ENCODE measurements at places on chromosomes 7 and 10.
A peak's percentile ranks its signal among the peaks of the same experiment; 100 is the strongest.

- no peak for DNase-seq
Observed at GRCh38 chr7:28018856-28019465, 161.6 kb downstream of the JAZF1 start.

DNA sequence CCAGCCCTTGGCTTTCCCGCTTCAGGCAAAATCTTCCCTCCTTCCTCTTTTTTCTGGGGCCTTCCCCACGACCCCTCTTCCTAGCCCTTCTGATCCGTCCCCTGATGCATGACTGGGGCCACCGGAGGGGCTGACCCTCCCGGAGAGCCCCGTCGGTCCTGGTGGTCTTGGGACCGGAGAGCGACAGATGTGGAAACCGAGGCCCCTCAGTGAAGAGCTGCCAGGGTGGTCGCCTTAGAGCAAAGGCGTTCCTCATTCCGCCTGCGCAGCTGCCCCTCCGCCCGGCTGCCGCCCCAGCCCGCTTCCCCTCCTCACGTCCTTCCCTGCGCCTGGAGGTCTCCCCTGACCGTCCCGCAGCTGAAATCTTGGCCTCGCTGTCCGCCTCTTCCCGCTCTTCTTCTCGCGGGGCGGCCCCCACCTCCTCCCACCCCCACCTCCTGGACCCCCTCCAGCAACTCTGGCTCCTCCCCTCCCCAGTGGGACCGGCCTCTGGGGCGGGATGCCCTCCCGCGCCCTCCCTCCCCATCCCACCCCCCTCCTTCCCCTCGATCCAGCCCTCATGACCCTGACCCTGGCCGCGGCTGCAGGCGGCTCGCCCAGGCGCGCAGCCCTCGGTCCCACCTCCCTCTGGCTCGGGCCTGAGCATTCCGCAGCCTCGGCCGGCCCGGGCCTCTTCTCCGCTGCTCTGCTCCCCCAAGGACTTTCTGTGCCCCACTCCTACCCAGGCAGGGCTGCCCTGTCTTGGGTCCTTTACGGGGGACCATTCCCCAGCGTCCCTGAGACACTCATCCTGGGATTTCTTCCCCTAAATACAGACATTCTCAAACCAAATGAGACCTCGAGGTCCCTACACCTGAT lies at the start of gene RARRES2:
TSS of gene RARRES2 (minus strand) at position 367 of the 858 bp plus-strand sequence. CDS start 1,020 bp downstream, outside the sequence.
- no peak for DNase-seq

DNA sequence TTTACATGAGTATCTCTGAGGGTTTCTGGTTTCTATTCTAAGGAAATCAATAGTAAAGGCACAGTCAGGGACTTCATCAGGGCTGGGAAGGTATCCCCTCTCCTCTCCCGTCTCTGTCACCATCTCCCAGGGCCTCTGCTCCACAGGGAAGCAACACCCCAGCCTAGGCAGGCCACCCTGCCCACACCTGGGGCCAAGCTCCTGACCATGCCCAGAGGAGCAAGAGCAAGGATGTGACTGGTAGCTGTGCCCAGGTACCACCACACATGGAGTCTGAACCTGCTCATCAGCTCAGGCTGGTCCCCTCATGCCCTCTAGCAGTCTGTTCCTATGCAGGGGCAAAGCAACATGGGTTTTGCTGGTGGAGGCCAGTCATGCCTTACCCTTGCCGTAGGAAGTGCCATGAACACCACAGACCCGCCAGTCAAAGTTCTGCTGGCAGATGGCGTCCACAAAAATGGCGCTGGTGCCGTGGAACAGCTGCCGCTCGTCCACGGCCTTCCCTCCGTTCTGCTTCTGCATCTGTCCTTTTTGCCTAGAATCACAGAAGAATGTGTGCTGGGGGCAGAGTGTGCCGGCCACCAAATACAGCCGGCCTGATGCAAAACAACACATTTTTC lies 36.8 kb downstream of the PARP12 start:
- DNase-seq: no peak

DNA sequence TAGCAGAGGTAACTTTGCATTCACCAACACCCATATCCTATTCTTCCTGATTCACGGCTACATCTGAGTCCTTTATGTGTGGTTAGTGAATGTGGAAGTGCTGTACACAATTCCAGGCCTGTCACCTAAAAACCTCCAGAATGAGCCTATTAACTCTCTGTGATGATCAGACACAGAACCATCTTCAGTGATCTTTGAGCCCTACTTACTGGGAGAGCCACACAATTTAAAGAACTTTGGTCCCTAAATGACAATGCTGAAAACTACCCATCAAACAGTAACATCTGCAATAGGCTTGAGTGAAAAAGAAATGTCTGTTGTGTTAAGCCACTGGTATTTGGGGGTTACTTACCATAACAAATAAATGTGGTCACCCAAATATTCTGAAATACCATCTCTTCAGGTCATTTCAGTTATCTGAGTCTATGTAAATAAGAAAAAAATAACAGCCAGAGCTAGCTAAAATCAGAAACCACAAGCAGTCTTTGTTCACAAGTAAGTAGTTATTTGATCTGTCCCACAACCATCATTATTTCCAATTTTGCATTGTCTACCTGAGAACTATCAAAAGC lies 145.7 kb downstream of the HGF start:
- no peak for DNase-seq

DNA sequence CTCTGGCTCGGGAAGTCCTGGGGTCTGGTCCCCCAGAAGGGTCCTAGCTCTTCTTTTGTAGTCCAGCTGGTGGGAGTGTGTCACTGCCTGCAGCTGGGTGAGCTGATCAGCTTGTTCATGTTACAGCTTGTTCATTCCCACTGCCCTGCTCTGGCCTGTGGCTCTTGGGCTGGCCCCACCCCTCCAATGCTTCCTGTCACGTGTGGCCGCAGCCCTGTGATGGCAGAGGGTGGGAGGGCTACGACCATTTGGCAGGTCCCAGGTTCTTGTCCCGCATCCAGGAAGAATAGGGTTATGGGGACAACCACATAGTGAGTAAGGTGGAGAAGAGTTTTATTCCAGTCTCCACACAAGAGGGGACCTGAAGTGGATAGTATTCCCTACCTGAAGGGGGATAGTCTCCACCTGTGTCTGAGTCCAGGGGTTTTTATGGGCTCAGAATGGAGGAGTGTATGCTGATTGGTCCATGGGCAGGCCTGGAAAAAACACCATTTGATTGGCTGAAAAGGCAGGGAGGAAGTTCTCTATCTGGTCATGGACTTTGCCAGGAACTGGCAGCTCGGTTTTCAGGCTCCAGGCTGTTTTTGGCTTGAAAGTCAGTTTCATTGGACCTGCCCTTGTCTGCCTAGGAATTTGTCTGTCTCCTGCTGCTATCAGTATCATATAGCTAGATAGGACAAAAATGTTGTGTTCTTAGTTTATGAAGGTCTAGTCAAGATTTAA lies 13.1 kb downstream of the SDHAF3 start:
- DNase-seq: no peak

GRCh38 chr7:157339777-157340677 lies 3.2 kb downstream of the DNAJB6 start:
- DNase-seq: peak; percentile 52

- DNase-seq: no peak
Observed at GRCh38 chr7:81937091-81937490, 167.2 kb upstream of the HGF start.

- DNase-seq: no peak
Observed at GRCh38 chr7:79590916-79591623, 137.6 kb upstream of the MAGI2 start.

DNA sequence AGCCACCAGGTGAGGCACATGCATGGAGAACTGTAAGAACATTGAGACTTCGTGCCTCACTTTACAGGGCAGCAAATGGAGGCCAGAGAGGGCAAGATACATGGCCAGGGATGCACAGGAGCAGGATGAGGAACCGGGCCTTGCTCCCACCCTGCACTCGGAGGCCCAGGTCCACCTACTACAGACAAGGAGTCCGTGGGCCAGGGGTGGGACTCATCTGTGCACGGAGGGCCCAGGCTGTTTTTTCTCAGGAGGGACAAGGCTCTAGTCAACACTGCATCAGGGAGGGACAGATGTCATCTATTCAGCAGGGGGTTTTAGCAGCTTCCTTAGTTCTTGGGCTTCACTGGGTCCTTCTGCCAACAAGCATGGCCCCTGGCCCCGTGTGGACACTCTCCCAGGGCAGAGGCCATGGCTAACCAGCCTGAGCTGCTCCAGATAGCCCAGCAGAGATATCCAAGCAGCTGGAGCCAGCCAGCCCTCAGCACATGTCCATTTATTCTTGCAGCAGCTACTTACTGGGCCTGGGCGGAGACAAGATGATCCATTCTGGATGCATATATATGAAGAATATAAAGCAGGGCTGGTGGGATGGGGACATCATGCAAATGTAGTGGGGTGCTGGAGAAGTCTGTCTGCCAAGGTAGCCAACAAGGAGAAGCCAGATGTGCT lies 134.5 kb upstream of the RET start:
- DNase-seq: no peak

GRCh38 chr7:155198901-155199845 lies 98.5 kb upstream of the INSIG1 start:
- DNase-seq: no peak

DNA sequence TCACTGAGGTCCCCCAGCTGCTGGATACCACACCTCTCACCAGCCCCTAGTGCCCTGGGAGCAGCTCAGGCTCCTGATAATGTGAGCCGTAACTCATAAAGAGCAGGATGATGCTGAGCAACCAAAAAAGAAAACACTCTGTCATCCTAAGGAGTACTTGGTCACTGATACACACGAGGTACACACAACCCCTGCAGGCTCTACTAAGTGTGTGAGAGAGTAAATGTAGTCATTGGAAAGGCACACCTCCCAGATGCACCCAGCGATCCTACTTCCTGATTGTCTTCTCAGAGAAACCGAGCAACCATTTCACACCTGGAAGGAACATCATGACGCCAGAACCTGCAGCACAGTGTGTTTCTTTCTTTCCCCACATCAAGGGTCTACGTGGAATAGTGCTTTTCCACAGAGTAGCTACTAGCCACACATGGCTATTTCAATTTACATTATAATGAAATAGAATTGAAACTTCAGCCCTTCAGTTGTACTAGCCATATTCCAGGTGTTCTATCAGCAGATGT lies 34.2 kb downstream of the FIGNL1 start:
- no peak for DNase-seq

- DNase-seq: no peak
Observed at GRCh38 chr7:3336042-3336665, 35.1 kb downstream of the SDK1 start.

DNA sequence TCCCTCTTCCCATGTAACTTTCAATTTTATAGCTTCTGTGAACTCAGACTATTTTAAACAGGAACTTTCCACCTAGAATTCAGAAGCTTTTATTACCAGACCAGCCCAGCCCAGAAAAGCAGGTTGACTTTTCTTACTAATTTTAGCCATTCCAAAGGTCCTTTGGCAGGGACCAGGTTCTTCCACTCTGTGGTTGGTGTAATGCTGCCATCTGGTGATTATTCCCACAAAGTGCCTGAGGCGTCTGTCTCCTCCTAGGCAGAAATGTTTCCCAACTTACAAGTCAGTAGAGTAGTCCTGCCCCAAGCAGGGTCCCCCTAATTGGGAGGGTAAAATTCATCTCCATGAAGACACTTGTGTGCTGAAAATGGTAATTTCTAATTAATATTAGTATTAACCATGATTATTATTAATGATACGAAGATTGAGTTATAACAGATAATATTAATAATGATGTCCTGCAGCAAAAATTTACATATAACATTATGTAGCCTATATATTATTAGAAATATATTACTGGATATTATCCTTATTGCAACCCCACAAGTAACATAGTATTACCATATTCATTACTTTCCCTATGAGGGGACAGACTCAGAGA lies 53.0 kb upstream of the PPP1R17 start:
- no peak for DNase-seq

GRCh38 chr7:121328508-121329190 lies at the start of gene WNT16:
Gene WNT16 (plus strand): TSS chr7:121329000. CDS start chr7:121329293, 293 bp downstream.
- DNase-seq: no peak

- no peak for DNase-seq
Observed at GRCh38 chr7:2499181-2499580, 20.4 kb upstream of the LFNG start.

- no peak for DNase-seq
Observed at GRCh38 chr10:63829573-63830149, 308.5 kb downstream of the REEP3 start.

DNA sequence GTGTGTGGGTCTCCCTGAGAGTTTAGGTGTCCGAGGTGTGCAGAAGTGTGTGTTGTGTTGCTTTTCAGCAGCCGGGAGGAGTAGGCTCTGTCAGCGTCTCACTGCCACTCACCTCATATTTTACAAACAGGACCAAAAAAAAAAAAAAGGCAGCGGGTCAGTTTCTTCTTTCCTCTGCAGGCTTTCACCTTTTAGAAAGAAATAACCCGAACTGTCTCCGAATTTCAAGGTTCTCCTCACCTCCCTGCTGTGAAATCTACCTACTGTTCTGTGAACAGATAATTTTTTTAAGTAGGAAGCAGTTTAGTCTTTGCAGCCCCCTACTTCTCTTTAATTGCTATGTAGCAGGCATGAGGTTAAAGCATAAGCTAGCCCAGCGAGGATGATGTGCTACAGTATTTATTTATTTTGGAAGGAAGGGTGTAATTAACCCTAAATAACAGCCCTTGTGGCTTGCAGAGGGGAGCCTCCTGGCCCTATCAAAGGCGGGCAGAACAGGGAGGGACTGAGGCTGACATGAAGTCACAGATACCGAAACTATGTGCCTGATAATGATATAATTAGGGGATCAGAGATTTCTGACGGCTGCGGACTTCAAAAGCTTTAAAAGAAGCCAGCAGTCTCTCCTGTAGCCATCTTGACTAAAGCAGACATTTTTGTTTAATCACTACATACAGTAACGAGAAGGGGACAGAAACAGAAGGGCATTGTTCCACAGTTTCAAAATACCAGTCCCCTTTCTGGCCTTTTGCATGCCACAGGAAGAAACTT lies 1.6 kb downstream of the BAMBI start:
- DNase-seq: no peak

GRCh38 chr7:128666200-128666599 lies 5.9 kb upstream of the GARIN1A start:
- DNase-seq: no peak

DNA sequence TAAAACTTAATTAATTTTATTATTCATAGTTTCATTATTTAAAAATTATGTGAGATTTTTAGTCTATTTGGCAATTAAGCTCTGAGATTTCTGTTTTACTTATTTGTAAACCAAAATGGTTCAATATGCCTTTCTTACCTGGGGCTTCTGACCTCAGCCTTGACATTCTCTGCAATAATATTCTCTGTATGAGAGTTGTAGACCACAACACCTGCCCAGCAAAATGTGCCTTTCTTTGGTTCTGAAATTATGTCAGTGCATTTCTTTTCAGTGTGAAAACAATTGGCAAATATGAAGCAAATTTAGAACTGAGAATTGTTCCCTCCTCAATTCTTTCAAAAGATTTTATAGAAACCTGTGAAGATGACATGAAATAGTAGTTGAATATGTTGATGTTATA lies 426.4 kb upstream of the FZD8 start:
- no peak for DNase-seq

- DNase-seq: no peak
Observed at GRCh38 chr10:17353568-17354300, 100.7 kb downstream of the ST8SIA6 start.

DNA sequence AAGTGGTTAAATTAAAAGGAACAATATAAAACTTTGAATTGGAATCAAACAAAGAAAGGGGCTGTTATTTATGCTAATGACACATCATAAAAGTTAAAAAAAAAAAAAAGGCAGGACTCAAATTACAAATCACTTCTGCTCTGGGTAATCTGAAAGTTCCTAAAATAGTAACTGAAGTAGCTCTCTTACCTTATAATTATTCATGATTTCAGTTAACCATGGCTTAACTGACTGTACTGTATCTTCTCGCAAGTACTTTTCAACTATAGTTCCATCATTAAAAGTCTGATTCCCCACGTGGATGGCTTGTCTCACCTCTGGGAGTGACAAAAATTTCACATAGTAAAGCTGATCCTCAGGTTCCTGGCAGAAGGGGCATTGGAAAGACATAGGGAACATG lies 82.5 kb downstream of the CPVL start:
- no peak for DNase-seq

- no peak for DNase-seq
Observed at GRCh38 chr7:144941127-144941526, 105.3 kb upstream of the TPK1 start.
